ENCODE measurements at places on chromosomes 16 and 17. TPM values are rescaled to one million over a fixed set of nuclear protein-coding genes. Genes with fewer than 3 reads are reported as not detected.
A peak's percentile ranks its signal among the peaks of the same experiment; 100 is the strongest.

Gene ABCA3
- 61.0 TPM for total RNA-seq

Gene ASPHD1
- total RNA-seq, result 4.2 TPM

Gene MMP15
- total RNA-seq, result 23.2 TPM

Gene KRTAP4-3
- total RNA-seq, result not detected

GRCh38 chr17:48241131-48241591 lies 133.6 kb downstream of the SNX11 start:
- no peak for DNase-seq

- no peak for DNase-seq
Observed at GRCh38 chr17:77697480-77698400, 260.8 kb upstream of the TNRC6C start.

- DNase-seq, result no peak
Observed at GRCh38 chr17:2092253-2092652, 37.4 kb downstream of the HIC1 start.

GRCh38 chr17:66483906-66484305 lies 181.5 kb downstream of the PRKCA start:
- DNase-seq, result no peak

DNA sequence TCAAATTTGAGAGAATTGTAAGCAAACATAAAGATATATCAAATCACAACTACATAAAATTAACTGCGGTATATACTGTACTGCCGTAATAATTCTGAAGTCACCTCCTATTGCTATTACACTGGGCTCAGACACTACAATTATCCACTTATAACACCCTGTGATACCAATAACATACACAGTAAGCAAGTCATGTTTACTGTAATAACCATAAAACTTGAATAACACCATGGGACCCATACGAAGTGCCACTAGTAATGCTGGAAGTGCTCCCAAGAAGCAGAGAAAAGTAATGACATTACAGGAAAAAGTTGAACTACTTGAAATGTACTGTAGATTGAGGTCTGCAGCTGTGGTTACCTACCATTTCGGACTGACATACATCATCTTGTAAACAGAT lies 24.0 kb downstream of the CMC2 start:
- no peak for DNase-seq

DNA sequence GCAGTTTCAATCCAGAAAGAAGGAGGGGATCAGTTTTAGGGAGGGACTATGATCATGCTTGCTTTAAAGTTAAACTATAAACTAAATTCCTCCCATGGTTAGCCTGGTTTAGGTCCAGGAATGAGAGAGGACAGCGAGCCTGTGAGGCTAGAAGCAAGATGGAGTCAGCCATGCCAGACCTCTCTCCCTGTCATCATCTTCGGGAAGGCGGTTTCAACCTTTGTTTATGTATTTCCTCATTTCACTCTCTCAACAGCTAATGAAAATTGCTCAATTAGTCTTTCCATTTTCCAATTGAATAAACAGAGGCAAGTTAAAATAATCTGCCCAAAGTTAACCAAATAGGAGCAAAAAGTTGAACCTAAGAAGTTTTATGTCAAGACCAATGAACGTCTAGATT lies 201.5 kb downstream of the KCNJ2 start:
- no peak for DNase-seq

- no peak for DNase-seq
Observed at GRCh38 chr17:66667491-66668030, 167.4 kb upstream of the CACNG5 start.

DNA sequence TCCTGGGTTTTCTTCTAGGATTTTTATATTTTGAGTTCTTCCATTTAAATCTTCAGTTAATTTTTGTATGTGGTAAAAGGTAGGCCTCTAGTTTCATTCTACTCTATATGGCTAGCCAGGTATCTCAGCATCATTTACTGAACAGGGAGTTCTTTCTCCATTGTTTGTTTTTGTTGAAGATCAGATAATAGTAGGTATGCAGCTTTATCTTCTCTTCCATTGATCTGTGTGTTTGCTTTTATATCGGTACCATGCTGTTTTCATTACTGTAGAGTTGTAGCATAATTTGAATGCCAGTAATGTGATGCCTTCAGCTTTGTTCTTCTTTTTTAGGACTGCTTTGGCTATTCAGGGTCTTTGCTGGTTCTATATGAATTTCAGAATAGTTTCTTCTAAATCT lies 77.3 kb downstream of the USP22 start:
- DNase-seq, result no peak

DNA sequence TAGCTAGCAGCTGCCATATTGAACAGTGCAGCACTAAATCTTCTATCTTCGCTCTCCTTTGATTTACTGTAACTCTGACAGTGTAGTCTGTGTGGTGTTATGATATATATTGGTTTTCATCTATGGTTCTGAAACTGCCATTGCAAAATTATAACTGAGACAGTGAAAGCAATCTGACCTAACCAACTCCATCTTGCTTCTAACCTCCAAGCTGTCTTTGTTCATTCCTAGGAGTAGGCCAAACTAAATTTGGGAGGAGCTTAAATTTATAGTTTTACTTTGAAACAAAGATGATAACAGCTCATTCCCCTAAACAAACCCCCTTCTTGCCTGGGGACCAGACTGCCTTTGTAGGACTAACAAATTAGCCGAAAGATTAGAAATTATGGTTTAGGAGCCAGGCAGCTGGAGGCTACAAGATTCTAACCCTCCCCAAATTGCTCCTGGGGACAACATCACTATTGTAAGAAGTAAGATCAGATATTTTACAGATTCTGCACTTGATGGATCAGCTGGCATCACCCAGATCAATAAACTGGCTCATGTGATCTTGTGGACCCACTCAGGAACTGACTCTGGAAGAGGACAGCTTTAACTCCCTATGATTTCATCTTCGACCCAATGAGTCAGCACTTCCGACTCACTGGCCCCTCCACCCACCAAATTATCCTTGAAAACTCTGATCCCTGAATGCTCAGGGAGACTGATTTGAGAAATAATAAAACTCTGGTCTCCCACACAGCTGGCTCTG lies 47.0 kb upstream of the FBXO47 start:
- DNase-seq, result no peak

DNA sequence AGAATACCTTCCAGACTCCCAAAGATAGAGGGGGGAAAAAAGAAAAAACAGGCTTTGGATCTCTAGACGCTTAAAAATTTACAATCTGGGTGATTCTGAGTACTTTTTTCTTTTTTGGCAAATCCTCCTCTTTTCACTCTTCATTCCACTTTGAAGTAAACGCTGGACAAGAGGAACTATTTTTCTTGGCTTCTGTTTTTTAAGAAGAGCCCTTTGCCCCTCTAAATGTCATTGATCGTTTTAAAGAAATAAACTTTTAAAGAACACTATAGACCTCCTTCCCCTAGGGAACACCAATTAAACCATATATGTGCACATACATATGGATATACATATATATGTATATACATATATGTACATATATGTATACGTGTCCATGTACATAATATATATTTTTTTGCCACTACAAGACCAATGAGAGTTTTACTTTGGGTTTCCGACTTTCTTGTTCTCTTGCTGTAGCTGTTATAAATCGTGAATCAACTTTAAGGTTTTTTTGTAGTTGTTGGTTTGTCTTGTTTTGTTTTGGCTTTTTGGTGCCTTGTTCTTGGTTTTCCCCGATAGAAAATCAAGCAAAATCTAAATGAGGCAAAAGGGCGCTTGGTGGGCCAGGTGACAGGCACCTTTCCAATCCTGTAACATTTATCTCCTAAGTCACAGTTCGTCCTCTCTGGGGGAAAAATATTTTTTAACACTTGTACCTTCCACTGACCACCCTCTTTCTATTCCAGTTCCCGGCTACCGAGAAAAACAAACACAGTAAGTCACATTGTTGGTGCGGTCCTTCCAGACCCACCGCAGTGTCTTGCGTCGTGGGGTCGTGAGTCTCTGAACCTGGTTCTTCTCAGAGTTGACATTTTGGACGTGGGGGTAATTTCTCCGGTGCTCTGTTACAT lies 4.4 kb downstream of the FOXF1 start:
- no peak for DNase-seq

GRCh38 chr17:60910415-60910814 lies 232.8 kb downstream of the BCAS3 start:
- no peak for DNase-seq

GRCh38 chr17:30041551-30041950 lies 75.1 kb upstream of the NSRP1 start:
- DNase-seq, result no peak

DNA sequence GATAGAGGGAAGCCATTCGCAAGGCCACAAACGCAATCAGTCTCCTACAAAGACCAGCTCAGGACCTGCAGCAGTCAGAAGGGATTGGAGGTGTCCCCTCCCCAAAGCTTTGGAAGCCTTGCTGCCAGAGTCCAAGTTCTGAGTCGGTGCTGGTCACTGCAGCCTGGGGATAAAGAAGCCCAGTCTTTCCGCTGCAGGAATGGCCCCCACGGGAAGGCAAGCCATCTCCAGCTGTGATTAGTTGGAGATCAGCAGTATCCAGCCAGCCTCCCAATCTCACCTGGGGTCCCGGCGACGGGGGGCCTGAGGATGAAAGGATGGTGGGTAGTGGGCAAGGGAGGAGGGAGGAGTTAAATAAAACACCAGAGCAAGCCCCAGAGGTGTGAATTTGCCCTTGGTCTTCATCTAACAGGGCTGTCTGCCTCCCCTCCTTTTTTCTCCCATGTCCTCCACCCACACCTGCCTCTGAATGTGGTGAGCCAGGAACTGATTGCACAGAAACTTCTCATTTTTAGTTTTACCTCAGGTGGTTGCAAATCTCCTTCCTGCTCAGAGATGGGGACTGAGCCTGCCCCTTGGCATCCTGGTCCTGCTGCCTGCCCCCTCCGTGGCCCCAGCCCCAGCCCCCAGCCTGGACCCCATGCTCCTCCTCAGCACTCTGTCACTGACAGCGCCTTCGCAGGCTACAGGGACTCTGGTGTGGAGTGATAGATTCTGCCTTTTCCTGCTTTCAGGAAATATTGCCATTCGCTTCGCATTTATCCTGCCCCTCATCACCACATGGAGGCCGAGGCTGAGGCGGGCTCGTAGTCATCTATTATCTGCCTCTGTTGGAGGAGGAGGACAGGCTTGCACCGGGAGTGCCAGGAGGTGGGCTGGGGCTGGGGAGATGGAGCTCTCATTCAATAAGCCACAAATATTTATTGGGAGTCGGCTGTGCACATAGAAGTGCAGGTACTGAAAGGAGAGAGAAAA lies 262.9 kb upstream of the SDK2 start:
- DNase-seq, result no peak

- DNase-seq, result peak; percentile 33
Observed at GRCh38 chr16:12833926-12834325, 30.2 kb upstream of the CPPED1 start.

GRCh38 chr17:81253358-81254131 lies 14.4 kb downstream of the NDUFAF8 start:
- DNase-seq, result no peak
